Natural killer cell treated with Interleukin-12 subunit alpha and Interleukin-12 subunit beta and Interleukin-15 and Interleukin-18, amount 100 ng/mL, for 72 hours (primary cell): ENCODE measurements at places on chromosomes 2 and 18.

DNA sequence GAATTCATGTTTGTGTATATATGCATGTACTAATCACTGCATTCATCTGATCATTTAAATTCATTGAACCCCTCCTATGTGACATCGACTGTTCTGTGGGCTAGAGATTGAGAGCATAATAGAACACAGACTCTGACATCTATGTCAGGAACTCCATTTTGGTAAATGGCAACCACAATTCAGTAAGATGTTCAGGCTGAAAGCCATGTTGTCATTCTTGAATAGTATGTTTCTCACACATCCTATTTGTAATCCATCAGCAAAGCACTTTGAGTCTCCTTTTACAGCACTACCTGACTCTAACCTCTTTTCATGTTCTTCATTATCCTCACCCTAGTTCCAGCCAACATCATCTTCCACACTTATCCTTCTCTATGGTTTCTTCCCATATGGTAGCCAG lies 413.8 kb upstream of the MEX3C start:
- DNase-seq = no peak

DNA sequence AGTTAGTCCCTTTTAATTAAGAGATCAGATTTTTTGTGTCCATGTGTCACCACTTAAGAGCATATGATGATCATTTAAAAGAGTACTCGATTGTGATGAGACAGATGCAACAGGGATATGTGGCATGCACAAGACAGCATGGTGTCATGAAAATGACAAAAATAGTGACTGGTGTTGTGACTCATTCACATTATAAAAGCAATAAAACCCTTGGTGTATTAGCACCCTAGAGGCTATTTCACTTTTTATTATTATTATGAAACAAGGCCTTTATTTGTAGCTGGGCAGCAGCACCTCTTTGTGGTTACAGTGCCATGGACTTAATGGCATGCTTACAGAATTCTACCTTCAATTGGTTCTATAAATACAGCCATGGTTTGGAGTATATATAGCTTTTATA lies 1296.0 kb upstream of the ZEB2 start:
- DNase-seq = no peak

GRCh38 chr2:205568620-205569019 lies 113.7 kb upstream of the NRP2 start:
- DNase-seq = no peak

DNA sequence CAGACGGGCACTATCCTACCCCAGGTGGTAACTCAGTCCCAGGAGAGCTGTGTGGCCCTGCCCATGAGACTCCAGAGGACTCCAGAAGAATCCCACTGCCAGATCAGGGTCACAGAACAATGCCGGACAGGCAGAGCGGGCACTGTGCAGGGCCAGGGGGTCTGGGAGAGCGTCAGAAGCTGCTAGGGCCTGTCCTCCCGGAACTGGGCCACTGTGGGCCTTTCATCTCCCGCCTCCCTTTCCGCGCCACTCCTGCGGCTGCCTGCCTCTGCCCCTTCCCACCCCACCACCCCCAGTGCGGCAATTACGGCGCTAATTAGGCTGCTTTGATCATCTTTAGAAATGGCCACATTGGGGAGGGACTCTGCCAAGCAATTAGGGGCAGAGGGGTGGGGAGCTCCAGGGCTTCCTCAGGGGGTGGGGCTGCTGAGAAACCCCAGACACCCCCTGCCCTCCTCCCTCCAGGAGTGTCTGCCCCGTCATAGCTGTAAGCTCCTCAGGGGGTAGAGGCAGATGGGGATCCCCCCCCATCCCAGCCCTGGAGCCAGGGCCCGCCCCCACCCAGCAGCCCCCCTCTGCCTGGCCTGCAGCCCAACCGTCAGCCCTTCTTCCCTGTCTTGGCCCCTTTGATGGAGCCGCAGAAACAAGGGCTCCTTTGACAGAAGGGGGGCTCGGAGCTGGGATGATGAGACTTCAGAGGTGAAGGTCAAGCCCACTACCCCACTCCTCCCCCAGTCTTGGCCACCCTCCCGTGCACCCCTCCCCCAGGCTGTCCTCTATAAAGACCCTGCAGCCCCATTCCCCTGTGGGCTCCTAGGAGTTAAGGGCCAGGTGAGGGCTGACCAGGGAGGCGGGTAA lies at the start of gene PRSS56:
PRSS56 (plus strand) TSS at position 808 of the 858 bp plus-strand sequence. CDS start 211 bp downstream, outside the sequence.
- no peak for DNase-seq

- no peak for DNase-seq
Measured at GRCh38 chr2:175439416-175439815, 257.9 kb upstream of the ATP5MC3 start.

GRCh38 chr2:168997794-168998193 lies 33.3 kb downstream of the ABCB11 start:
- no peak for DNase-seq

DNA sequence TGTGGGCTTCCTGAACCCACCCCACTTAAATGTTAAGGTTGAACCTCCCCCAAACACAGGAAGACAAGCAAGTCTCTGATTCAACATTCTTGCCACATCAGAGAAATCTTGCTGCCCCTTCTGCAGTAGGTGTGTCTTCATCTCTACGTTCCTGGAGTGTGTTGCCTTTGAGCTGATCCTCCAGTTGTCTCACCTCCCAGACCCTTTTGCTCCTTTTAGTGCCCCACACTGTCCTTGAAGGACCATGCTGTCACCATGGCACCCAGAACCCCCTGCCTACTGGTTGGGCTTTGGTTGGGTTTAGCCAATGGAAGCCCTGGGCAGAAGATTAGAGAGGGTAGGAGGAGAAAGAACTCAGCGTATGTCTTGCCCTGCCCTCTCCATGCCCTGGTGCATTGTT lies 10.7 kb downstream of the CAB39 start:
- DNase-seq = no peak

DNA sequence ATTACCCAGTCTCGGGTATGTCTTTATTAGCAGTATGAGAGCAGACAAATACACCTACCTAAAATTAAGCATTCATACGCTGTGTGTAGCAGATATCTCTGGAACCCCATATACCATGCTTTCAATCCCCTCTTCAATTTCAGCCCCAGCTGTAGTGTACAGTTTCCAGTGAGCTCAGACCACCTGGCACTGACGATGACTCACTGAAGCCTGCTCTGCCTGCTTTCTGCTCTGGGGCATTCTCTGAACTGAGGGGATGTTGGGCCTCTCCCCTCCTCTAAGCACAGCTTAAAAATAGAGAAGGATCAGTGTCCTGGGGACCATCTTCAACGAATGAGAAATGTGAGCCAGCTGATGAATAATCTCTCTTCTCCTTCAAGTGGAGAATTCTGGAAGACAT lies 8.7 kb upstream of the CCL20 start:
- DNase-seq = no peak

DNA sequence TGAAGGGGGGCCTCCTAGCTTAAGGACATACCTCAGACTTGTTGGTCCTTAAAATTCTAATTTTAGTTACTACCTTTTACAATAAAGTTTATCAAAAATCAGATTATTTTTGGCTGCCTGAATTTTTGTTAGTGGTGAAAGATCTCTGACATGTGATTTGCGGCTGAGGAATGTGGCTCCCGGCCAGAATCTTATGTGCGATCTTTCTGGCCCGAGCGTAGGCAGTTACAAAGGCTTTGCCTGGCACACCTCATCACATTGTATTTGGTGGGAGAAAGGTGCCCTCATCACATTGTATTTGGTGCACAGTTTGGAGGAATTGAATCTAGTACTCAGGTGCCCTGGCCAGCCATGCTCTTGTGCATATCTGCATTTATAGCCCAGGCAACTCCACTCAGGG lies 289.1 kb downstream of the GULP1 start:
- no peak for DNase-seq

DNA sequence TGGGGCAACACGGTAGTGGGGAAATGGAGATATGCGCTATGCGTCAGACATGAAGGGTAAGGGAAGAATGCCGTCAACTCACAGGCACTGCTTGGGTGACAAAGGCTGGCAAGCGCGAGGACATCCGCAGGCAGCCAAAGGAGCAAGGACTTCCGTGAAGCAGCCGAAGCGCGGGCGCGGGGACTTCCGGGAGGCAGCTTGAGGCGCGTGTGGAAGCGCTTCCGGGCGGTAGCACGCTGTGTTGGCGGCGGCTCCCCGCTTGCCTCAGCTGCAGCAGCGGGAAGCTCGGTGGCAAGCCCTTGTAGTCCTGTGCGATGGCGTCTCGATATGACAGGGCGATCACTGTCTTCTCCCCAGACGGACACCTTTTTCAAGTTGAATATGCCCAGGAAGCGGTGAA lies at the start of gene PSMA8:
PSMA8 (plus strand) TSS at position 218 of the 400 bp plus-strand sequence; CDS start at position 315, 97 bp downstream.
- peak; percentile 83 for DNase-seq

- peak; percentile 66 for DNase-seq
Measured at GRCh38 chr2:216371721-216372702, at the start of gene MARCHF4. MARCHF4 (minus strand) TSS chr2:216372483; CDS start chr2:216370260, 2,223 bp downstream.

DNA sequence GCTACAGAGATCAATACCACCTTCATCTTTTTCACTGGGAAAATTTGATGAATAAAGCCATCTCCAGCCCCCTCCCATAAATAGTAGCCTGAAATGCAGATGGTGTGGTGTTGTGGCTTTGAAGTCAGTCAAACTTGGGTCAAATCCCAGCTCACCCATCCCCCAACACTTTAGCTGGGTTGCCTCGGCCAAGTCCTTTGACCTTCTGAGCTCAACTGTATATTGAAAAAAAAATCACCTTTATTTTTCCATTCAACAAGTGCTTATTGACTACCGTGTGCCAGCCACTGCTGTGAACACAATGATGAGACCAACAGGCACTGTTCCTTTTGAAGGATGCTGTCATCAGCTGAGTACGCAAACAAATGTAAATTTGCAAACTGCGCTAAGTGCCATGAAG lies 35.1 kb upstream of the NTSR2 start:
- peak; percentile 44 for DNase-seq

DNA sequence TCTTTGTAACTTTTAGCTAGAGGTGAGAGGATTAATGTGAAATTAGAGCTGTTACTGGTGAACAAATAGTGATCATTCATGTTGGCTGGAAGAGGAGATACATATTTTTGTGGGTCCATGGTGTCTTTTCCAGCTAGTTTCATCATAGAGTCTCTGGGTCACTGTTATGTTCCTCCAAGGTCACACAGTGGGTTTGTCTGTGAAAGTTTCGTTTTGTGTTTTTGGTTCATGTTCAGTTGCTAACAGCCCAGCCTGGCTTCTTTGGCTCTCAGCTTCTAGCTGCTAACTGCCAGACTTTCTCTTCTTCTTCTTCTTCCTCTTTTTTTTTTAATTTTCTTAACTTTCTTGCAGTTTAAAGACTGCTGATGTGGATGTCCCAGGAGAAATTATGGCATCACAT lies 480.0 kb upstream of the SYT4 start:
- DNase-seq = no peak

DNA sequence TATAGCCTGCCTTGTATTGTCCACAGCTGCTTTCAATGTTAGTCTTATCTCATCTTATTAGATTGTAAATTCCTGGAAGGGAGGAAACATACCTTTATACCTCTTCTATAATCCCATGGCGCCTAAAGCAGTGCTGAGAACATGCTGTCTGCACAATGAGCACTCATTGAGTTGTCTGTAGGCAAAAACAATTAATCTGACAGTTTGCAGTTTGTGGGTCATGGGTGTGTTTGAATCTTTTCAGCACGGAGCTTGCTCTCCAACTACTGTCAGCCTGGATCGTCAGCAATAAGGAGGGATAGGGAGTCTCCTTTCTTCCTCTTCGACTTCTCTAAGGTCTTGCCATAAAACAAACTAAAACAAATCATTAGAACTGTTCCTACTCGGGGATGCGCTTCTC lies 26.5 kb upstream of the GREB1L start:
- no peak for DNase-seq

DNA sequence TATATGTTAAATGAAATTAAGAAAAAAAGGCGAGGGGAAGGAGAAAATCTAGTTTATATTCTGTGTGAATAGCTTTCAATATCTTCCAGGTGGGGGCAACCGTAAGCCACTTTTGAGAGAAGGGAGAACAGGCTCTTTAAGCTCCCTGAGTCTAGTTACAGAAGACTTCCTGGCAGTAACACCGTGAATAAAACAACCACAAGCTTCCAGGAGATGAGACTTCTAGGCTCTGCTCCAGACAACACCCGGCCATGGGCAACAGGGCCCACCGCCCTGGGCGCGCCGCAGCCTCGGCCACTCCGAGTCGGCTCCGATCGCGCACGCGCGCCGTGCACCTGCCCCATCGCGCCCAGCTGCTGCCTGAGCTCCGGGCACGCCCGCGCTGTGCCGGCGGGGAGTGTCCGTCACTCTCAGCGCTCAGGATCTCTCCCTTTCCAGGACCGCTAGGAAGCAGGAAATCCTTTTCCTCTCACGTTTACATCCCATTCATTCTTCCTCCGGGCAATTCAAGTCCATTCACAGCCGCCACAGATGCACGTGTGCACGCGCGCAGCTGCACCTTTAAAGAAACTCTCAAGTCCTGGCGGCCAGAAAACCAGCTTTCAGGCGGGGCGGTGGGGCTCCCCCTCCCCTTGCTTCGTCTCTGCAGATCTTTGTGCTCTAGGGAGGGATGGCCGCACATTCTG lies 19.4 kb upstream of the PAX3 start:
- no peak for DNase-seq

DNA sequence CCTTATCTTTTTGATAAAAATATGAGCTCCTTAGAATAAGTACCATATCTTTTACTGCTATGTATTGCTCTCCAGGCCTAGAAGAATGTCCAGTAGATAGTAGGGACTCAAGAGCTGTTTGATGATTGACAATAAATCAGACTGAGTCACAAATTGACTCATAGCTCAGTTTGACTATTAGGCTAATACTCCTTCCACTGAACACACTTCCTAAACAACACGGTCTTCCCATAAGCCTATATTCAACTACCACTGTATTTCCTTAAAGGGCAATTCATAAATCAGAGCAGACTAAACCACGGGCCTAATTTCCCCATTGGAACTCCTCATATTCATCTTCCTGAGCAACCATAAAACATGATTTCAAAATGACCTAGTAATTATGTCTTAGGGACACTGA lies 258.5 kb downstream of the ALK start:
- DNase-seq = no peak

DNA sequence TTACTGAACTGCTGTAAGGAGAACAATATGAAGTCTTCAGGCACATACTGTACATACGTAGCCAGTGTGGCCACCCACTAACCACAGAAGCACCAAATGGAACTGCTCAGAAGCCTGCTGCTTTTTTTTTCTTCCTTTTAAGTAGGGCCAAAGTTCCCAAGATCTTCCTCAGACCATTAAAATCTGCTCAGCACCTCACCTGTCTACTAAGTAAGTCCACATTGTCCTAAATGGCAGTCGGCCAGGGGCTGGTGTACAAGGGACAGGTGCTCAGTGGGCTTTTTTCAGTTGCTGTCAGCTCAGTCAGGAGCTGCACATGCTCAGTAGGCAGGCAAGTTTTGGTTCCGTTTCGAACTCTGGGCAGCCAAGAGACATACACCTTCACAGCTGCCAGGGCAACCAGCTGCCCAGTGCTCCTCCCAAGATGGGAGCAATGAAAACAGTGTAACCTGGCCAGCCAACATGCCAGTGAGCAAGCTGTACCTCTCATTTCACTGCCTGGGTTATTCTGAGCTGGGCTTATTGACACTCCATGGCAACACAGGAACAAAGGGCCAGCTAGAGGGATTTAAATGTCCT lies 86.1 kb downstream of the ACVR1 start:
- no peak for DNase-seq

- DNase-seq = no peak
Measured at GRCh38 chr2:27916293-27916995, 25.9 kb downstream of the BABAM2 start.

GRCh38 chr2:204343685-204344084 lies 201.6 kb upstream of the PARD3B start:
- DNase-seq = no peak

- no peak for DNase-seq
Measured at GRCh38 chr18:36419900-36420531, 122.5 kb downstream of the FHOD3 start.
